ENCODE measurements at places on chromosomes 3 and 15.

- no peak for DNase-seq
Measured at GRCh38 chr3:175312791-175313190, 453.7 kb downstream of the NAALADL2 start.

GRCh38 chr3:58391156-58391865 is 42.3 kb downstream of the PDHB start:
- no peak for DNase-seq

DNA sequence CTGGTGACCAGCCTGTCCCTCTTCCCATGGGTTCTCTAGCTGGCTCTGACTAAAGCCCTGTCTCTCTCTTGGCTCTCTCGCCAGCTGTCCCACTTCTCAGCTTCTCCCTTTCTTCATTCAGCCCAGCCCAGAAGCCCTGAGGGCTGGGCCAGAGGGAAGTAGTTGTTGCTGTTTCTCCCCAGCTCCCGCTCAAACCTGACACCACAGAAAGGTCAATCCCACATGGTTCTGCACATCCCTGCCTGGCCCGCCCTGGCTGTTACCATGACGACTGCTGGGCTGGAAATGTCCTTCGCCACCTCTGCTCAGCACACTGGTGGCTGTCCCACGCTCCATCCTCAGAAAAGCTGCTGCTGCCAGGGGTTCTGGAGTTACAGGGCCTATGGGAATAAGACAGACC is 25.9 kb downstream of the CCDC32 start:
- DNase-seq = no peak

GRCh38 chr3:29454161-29454611 is 173.3 kb downstream of the RBMS3 start:
- no peak for DNase-seq

DNA sequence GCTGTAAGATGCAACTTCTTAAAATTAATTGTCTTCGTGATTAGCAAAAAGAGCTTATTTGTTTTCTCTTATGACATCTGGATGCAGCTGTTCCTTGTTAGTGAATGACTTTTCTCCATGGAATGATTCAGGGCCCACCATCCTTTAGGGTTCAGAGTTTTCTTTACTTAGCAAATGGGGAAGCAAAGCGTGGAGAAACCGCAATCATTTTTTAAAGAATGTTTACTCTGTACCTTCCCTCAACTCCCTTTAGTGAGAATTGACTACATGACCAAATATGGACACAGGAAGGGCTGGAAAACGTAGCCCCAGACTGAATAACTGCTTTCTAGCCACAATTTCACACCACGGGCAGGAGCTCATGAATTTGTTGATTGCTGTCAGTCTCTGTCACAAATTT is 130.1 kb downstream of the EDEM1 start:
- no peak for DNase-seq

DNA sequence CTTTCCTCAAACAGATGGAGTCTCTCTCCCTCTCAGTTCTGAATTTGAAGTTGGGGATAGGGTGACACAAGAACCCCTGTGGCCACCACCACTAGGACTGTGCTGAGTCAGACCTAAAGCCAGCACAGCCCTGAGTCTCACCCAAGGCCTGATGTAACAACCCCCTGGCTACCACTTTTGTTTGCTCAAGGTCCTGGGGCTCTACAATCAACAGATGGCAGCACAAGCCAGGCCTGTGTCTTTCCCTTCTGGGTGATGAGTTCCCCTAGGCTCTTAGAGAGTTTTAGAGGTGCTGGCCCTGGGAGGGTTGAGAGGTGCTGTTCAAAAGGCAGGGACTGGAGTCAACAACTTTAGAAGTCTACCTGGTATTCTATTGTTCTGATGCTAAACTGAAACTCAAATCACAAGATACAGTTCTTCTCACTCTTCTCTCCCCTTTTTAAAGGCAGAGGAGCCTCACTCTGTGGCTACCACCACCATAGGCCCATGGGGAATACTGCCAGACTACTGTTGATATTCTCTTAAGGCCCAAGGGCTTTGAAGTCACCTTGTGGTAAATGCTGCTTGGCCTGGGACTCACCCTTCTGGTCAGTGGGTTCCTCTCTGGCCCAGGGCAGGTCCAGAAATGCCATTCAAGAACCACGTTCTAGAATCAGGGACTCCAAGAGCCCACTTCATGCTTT is 6.5 kb downstream of the OR5K4 start:
- DNase-seq = no peak

GRCh38 chr3:123084192-123084591 is 17.4 kb downstream of the PDIA5 start:
- no peak for DNase-seq

DNA sequence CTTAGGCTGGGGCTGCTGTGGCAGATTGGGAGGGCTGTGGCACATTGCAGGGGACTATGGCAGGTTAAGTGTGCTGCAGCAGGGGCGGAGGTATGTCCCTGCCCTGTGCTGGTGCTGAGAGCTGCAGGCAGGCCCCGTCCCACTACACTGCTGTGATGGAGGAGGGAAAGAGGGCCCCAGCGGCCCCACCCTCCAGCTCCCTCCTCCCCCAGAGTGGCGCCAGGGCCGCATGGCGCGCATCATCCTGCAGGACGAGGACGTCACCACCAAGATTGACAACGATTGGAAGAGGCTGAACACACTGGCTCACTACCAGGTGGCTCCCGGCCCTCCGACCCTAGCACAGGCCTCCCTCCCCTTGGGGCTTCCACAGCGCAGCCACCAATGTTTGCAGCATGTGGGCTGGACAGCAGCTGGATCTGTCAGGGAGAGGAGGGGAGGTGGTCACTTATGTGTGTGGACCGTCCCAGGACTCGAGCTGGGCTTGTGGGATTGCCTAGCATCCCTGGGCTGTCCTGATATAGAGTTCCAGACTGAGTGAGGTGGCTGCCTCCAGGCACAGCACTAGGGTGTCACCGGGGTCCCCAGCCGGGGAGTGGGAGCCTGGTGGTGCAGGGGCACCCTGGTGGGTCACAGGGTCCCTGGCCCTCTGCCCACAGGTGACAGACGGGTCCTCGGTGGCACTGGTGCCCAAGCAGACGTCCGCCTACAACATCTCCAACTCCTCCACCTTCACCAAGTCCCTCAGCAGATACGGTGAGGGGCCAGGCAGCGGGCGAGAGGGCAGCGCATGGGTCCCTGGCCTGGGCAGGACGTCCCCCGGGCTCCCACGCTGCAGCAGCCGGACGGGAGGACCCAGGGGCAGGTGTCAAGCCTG is 46.1 kb downstream of the PLXNA1 start:
- no peak for DNase-seq

DNA sequence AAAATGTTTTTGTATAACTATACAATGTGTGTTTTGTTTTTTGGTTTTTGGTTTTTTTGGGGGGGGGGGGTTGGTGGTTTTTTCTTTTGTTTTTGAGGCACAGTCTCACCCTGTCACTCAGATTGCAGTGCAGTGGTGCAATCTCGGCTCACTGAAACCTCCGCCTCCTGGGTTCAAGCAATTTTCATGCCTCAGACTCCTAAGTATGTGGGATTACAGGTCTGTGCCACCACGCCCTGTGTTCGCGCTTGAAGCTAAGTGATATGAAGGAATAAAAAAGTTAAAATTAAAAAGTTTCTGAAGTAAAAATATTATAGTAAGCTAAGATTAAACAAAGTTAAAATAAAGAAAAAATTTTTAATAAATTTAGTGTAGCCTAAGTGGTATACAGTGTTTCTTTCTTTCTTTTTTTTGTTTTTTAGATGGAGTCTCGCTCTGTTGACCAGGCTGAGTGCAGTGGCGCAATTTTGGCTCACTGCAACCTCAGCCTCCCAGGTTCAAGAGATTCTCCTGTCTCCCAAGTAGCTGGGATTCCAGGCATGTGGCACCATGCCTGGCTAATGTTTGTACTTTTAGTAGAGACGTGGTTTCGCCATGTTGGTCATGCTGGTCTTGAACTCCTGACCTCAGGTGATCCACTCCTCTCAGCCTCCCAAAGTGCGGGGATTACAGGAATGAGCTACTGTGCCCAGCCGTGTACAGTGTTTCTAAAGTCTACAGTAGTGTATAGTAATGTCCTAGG is 53.9 kb upstream of the TEX55 start:
- DNase-seq = no peak
